GM23248 (cell line): ENCODE measurements at places on chromosomes 4 and X. TPM values are rescaled to one million over a fixed set of nuclear protein-coding genes. Genes with fewer than 3 reads are reported as not detected.

XAGE1A gene
- total RNA-seq = not detected in 2 replicates

VCX gene
- total RNA-seq = not detected in 2 replicates

GRCh38 chrX:119118780-119119395, 8.7 kb downstream of the KIAA1210 start:
- H3K27ac ChIP-seq = no peak overlapping the region
- no peaks in the 10 kb centered on the region for H3K4me1 ChIP-seq
- H3K4me3 ChIP-seq = no peak overlapping the region
- no peaks in the 10 kb centered on the region for H3K27me3 ChIP-seq

DNA sequence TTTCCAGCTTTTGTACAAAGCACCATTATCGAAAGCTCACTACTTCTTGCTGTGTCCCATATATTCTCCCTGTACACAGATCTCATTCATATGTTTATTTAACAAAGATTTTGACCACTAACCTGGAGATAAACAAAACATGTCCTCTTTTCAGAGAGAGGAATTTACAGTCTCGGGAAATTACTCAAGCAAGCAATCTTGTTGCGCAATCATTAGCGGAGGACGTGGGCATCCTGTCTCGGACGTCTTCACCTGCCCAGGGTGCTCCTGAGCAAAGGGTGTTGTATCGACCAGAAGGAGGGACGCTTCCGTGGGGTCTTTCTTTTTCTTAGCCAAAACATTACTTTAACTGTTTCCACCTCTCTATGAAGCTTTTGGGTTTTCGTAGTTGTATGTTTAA, 66.5 kb upstream of the CLCN4 start:
- no peak overlapping the region for H3K27ac ChIP-seq
- H3K4me3 ChIP-seq = no peak overlapping the region
- no peaks in the 10 kb centered on the region for H3K36me3 ChIP-seq
- no peak for DNase-seq
- H3K27me3 ChIP-seq = no peaks in the 10 kb centered on the region
- no peaks in the 10 kb centered on the region for H3K4me1 ChIP-seq

GRCh38 chr4:85543832-85544231, 68.9 kb downstream of the ARHGAP24 start:
- H3K27ac ChIP-seq = no peak overlapping the region
- H3K4me3 ChIP-seq = no peak overlapping the region
- H3K27me3 ChIP-seq = no peaks in the 10 kb centered on the region

DNA sequence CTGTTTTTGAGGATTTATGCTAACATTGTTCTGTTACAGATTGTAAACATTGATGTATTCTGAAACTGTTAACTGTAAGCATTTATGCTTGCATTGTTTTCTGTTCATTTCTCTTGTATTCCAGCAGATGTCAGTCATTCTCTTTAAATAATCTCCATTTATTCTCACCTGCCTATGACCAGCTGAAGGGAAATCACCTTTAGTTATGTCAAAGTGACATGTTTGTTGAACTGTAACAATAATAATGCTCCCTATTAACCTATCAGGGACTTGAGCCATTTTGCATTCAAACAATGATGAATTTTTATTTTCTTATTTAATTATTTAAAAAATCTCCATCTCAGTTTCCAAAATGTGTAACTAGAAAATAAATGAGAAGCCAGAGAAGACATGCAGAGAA, 58.0 kb downstream of the SPCS3 start:
- H3K27ac ChIP-seq = no peak overlapping the region
- H3K36me3 ChIP-seq = no peaks in the 10 kb centered on the region
- H3K4me1 ChIP-seq = no peaks in the 10 kb centered on the region
- no peaks in the 10 kb centered on the region for H3K27me3 ChIP-seq
- no peak overlapping the region for H3K4me3 ChIP-seq

DNA sequence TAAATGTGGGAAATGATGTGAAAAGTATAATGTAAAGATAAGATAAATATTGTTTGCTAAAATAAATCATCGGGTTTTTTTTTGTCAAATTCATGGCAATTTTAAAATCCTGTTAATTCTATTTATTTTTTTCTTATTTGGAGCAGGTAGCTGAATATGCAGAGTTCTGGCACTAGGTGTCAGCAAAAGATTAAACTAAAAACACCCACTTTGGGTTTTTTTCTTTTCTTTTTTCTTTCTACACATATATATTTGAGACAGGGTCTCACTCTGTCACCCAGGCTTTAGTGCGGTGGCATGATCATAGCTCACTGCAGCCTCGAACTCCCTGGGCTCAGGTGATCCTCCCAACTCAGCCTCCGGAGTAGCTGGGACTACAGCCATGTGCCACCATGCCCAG, 6.9 kb upstream of the RAP2C start:
- no peaks in the 10 kb centered on the region for H3K27me3 ChIP-seq
- H3K27ac ChIP-seq = no peak overlapping the region
- no peaks in the 10 kb centered on the region for H3K36me3 ChIP-seq
- no peak overlapping the region for H3K4me3 ChIP-seq

DNA sequence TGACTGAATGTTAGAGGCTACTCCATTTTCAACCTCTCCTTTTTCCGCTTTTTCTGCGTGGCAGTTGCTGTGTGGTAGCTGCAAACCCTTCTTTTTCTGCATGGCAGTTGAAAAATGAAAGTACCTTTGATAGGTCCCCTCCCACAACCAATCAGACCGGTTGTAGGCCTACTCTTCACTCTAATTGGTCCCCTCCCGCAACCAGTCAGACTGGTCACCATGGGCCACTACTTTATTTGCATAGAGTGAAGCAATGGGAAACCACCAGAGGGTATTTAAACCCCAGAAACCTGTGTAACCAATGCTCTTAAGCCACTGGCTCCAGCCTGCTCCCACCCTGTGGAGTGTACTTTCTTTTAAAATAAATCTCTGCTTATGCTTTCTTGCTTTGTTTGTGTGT, 877.8 kb downstream of the FAM133A start:
- no peak overlapping the region for H3K27ac ChIP-seq
- H3K4me3 ChIP-seq = no peak overlapping the region
- DNase-seq = no peak
- no peaks in the 10 kb centered on the region for H3K27me3 ChIP-seq
- no peaks in the 10 kb centered on the region for H3K36me3 ChIP-seq

DNA sequence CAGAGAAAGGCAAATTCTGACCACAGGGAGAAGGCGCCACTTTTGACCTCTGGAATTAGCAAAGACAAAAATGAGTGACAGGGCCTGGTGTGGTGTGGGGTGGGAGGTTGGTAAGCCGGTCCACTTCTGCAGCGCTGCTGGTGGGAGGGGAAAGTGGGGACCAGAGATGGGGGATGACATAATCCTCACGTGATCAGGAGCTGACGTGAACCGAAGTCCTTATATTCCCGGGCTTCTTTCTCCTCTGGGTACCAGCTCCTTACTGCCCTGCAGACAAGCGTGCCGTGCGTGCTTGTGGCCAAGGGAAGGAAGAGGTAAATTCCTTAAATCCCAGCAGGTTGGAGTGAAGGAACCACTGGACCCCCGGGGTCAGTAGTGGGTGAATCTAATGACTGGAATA, at the start of gene TCEAL7:
Gene TCEAL7, plus strand, starts transcription at position 249 of the 400 bp plus-strand sequence. CDS start 1,165 bp downstream, outside the sequence.
- H3K4me1 ChIP-seq = no peaks in the 10 kb centered on the region
- H3K27ac ChIP-seq = no peak within 1 kb of the TSS
- no peaks in the 10 kb centered on the region for H3K36me3 ChIP-seq
- peak within 1 kb of the TSS; percentile 70 for H3K4me3 ChIP-seq
- DNase-seq = peak; percentile 55

DNA sequence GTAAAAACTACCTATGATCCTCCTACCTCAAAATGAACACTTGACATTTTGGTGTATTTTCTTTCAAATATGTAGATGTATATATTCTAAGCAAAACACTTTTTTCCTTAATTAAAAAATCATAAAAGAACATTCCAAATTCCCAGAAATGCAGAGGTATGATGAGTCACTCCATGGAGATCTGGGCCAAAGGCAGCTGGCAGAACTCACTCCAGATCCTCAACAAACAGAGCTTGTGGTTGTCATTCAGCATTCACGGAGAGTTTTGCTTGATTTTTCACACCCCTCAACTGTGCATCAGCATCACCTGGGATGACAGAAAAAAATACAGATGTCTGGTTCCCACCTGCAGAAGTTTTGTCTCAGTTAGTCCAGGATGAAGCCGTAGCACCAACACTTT, 144.6 kb downstream of the KIT start:
- no peaks in the 10 kb centered on the region for H3K36me3 ChIP-seq
- DNase-seq = peak; percentile 19
- H3K27me3 ChIP-seq = no peaks in the 10 kb centered on the region; the same call in 1 of the 2 replicates
- H3K4me3 ChIP-seq = no peak overlapping the region
- H3K27ac ChIP-seq = no peak overlapping the region

DNA sequence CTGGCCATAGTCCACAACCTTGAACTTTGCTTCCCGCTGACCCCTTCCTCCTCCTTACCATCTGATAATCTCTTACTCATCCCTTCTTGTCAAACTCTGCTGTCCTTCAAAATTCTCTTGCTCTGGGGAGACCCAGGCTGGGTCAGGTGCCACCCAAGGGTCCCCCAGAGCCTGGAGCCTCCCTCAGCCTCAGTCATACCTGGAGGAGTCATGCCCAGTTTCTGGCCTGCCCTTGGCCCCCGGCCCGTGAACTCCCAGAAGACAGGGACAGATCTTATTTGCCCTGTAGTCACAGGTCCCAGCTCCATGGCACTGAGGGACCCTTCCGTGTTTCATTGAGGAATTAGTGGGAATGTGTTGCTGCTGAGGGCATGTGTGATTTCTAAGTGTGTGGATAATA, 4.7 kb upstream of the GPR78 start:
- no peaks in the 10 kb centered on the region for H3K4me1 ChIP-seq
- H3K27ac ChIP-seq = no peak overlapping the region
- DNase-seq = no peak
- no peaks in the 10 kb centered on the region for H3K36me3 ChIP-seq
- H3K4me3 ChIP-seq = no peak overlapping the region
